ENCODE measurements at places on chromosomes 3 and 15. TPM values are rescaled to one million over a fixed set of nuclear protein-coding genes. Genes with fewer than 3 reads are reported as not detected.

SPTBN5 gene
- polyA plus RNA-seq = 0.60 TPM

ITIH4 gene
- polyA plus RNA-seq = 3.0 TPM

CPLX3 gene
- polyA plus RNA-seq = 1.1 TPM

ZNF620 gene
- 2.8 TPM for polyA plus RNA-seq

IL17RB gene
- polyA plus RNA-seq = 2.4 TPM

NR1I2 gene
- polyA plus RNA-seq = 85.7 TPM

RBPMS2 gene
- polyA plus RNA-seq = 4.1 TPM

MTFMT gene
- polyA plus RNA-seq = 11.5 TPM

ARNT2 gene
- polyA plus RNA-seq = 1.9 TPM
